ENCODE measurements at places on chromosomes 16 and 17.
A peak's percentile ranks its signal among the peaks of the same experiment; 100 is the strongest.

DNA sequence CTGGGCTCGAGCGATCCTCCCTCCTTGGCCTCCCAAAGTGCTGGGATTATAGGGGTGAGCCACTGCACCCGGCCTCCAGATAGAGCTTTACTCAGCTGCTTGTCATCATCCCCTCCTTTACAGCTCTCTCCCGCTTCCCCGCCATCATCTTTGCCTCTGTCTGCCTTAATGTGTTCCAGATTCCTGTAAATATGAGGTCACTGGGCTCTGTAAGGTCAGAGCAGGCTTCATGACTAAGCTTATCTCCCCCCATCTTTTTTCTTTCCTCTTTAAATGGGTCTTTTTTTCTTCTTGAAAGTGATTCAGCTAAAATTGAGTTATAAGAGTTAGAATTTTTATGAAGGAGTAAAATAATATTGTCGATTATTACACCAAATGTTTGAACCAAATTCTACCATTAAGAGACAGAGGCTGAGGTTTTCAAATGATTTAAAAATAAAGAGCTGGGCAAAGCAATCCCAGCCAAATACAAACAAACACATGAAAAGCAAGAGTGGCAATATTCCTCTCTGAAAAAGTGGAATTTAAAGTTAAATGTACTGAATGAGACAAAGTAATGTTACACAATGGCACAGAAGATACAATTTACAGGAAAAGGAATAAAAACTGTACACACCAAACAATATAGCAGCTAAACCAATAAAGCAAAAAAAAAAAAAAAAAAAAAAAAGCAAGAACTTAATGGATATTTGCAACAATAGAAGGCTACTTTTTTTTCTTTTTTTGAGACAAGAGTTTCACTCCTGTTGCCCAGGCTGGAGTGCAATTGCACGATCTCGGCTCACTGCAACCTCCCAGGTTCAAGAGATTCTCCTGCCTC is 62.1 kb downstream of the CRISPLD2 start:
- DNase-seq, result no peak

DNA sequence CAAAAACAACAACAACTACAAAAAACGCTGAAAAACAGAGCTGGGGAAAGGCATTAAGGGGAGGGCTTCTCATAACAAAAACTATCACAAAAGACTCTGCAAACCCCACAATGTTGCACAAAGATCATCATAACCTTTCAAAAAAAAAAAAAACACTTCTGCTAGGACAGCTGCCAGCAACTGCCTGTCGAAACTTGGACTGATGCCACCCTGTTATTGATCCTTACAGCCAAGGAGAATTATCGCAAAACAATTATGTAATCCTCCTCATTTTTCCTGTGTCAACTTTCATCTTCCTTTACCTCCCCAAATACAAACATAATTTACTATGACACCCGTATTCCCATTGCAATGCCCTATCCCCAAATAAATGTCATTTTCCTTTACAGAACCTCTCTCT is 9.3 kb downstream of the CCDC40 start:
- no peak for DNase-seq

DNA sequence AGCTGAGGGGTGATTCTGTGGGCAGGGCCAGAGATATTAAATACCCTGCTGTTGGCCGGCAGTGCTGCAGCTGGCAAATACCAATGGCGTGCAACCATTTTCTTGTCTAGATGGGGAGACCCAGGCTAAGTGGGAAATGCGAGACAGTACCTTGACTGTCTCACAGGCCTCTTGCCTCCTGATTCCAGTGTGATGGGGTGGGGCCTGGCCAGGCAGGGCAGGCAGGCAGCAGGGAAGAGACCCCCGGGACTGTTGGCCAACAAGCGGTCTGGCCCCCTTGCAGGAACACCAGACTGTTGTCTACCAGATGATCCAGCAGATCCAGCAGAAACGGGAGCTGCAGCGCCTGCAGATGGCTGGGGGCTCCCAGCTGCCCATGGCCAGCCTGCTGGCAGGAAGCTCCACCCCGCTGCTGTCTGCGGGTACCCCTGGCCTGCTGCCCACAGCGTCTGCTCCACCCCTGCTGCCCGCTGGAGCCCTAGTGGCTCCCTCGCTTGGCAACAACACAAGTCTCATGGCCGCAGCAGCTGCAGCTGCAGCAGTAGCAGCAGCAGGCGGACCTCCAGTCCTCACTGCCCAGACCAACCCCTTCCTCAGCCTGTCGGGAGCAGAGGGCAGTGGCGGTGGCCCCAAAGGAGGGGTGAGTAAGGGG is 5.7 kb upstream of the CISD3 start:
- no peak for DNase-seq

DNA sequence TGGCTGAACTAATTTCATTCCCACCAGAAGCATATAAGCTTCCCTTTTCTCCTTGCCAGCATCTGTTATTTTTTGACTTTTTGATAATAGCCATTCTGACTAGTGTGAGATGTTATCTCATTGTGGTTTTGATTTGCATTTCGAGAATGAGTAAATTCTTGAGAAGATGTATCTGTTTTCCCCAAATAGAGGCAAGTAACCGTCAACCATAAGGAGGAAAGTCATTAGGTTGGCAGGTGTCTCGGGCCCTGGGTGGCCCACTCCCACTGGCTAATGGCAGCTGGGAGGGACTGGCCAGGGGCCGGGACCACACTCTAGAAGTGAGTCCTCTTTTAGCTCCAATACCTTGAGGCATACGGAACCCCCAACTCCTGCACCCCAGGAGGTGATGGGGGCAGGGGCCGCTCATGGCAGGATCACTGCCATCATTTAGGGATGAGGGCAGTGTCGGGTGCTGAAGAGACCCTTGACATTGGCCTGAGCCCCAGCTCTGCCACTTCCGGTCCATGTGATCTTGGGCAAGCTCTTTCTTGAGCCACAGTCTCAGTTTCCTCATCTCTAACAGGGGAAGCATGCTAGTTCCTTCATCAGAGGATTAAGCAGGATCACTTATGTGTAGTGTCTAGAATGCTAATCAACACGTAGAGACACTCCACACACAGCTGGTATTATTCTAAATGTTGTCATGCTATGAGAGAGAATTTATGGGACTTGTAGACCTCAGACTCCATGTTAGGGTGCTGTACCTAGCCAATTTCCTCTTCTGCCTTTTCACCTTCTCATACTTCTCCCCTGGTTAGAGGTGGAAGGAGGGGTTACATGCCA is 44.3 kb downstream of the RGS9 start:
- DNase-seq, result no peak

GRCh38 chr17:74031316-74032090 is 172.0 kb upstream of the RPL38 start:
- no peak for DNase-seq

- no peak for DNase-seq
These were observed 702.0 kb downstream of the KCNJ2 start for GRCh38 chr17:70871180-70871818.

DNA sequence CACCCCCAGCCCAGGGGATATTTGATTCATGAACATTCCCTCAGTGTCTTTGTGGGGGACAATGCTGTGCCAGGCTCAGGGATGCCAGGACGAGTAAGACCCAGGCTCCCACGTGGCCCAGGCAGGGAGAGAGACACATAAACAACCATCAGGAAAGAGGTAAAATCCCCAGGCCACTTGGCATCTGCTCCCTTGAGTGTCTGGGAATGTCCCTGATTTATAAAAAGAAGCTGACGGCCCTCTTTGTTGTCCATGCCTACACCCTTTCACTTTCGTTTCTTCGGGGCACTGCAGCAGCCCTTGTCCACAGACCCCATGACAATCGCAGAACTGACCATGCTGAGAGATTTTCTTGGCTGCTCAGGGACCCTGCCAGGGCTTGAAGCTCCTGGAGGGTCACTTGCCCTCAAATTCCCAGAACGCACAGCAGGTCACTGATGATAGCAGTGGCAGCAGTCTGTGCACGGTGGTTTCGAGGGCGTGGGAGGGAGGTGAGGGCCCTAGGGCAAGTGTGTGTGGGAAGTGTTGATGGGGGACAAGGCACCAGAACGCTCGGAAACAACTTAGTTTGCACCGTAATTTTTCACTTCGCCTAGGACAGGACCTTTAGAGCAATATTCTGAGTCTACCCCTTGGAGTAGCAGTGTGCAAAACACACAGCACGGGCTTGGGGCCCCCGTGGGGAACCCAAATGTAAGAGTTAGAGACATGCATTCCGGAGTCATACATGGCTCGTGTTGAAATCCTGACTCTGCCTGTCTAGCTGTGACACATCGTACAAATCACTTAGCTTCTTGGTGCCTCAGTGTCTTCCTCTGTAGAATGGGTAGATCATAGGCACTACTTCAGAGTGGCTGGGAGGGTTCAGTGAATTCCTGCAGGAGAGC is 4.7 kb downstream of the NOD2 start:
- no peak for DNase-seq

- DNase-seq, result no peak
These were observed 12.6 kb downstream of the SNX20 start for GRCh38 chr16:50668368-50669008.

DNA sequence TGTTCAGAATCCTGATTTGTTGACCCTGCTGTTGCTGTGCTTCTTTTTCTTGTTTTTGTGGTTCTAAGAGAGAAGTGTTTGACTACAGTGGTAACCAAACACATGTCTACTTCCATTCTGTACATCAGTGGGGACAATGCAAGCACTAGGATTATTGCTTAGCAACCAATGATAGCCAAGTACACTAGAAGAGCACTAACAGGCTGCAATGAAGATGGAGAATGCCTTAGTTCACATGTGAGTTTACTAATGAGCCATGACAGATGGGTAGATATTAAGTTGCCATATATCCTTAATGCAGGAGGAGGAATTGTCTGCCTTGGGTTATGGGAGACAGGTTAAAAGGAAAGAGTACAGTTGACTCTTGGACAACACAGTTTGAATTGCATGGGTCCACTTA is 8.3 kb downstream of the EFCAB5 start:
- DNase-seq, result no peak

DNA sequence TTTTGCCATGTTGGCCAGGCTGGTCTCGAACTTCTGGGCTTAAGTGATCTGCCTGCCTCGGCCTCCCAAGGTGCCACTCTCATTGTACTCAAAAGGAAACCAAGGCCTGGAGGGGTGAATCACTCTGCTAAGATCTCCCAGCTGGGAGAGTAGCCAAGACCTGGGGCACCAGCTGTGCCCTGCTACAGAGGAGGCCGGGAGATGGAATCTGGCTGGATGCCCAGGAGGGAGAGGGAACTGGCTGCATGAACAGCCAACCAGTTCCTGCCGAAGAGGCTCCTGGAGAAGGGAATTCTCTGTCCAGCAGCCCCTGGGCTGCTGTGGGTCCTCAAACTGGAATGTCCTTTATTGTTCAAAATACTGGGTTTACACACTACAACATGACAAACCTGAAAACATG is 238.7 kb upstream of the CIBAR2 start:
- DNase-seq, result no peak

DNA sequence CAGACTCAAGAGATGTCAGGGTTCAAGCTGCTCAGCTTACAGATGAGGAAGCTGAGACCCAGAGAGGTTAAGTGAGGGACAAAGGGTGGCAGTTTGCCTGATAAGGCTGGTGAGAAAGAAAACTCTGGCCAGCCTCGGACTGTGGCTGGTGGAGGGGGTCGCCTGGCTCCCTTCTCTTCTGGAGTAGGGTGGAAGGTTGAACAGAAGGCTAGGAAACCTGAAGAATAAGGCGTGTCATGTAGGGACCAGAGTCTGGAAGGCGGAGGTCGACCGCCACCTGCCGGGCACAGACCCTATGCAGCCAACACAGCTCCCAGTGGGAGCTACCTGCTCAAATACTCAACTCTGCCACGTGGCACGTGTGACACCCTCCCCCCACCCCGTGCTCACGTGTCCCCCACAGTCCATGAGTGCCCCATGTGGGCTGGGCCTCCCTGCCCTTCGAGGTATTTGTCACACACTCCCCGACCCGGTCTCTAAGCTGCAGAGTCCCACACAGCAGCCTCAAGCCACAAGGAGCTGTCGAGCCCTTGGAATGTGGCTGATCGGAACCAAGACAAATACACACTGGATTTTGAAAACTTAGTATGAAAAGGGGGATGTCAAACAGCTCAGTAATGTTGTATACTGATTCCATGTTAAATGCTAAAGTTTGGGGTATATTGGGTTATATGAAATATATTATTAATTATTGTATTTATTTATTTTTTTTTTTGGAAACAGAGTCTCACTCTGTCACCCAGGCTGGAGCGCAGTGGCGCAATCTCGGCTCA is 11.8 kb downstream of the HID1 start:
- DNase-seq, result peak; percentile 62

DNA sequence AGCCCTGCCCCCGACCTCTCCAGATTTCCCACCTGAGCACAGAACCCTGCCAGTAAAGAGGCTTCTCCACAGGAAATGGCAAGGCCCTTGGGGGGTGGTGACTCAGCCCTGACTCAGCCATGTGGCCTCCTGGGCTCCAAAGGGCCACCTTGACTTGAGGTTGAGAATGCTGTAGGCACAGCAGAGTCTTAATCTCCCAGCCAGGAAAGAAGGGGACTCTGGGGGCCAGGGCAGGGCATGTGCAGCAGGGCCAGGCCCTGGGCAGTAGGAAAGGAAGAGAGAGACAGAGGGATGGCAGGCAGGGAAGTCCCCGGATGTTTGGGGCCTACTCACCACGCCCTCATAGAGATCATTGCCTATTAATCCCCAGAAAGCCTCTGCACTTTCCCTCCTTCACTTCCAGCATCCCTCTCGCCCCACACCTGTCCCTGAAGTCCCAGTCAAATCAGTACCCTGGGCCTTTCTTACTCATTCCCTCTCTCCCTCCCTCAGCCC is 4.8 kb upstream of the ITGA3 start:
- no peak for DNase-seq

DNA sequence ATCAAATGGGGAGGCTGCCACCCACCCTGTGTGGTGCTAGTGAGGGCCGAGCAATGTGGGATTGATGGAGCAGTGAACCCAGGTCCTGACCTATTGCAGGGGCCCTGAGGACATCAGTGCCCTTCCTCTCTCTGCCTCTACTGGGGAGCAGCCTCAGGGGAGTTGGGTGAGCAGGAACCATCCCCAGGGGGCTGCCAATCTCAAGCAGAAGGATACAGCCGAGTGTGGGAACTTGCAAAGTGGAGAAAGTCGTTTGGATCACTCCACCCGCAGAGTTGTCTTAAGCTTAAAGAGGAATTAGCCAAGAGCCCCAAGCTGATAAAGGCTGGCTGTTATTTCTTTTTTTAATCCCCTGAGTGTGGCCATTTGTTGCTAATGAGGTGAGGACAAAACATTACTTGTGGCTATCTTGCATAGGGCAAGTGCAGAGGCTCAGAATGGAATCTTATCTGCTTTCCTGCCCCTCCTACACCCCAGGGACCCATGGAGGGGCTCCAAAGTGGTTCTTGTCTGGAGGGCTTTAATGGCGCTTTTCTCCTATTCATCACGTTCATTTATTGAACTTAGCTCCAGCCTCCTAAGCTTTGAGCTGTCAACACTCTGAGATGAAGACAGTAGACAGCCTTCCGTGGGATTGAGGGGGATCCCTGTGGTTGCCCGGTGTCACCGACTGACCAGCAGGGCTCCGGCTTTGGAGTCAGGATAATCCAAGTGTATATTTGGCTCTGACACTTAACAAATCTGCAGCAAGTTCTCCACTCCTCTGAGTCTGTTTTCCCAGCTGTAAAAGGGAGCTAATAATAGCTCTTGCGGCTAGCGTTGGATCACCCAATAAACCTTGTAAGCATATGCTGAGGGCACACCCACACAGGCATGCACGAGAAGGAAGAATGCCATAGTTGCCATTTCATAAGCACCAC is 45.1 kb downstream of the MYH11 start:
- DNase-seq, result no peak

Data from KG1 (cell line).